ENCODE measurements at places on chromosomes 1 and 21.

DNA sequence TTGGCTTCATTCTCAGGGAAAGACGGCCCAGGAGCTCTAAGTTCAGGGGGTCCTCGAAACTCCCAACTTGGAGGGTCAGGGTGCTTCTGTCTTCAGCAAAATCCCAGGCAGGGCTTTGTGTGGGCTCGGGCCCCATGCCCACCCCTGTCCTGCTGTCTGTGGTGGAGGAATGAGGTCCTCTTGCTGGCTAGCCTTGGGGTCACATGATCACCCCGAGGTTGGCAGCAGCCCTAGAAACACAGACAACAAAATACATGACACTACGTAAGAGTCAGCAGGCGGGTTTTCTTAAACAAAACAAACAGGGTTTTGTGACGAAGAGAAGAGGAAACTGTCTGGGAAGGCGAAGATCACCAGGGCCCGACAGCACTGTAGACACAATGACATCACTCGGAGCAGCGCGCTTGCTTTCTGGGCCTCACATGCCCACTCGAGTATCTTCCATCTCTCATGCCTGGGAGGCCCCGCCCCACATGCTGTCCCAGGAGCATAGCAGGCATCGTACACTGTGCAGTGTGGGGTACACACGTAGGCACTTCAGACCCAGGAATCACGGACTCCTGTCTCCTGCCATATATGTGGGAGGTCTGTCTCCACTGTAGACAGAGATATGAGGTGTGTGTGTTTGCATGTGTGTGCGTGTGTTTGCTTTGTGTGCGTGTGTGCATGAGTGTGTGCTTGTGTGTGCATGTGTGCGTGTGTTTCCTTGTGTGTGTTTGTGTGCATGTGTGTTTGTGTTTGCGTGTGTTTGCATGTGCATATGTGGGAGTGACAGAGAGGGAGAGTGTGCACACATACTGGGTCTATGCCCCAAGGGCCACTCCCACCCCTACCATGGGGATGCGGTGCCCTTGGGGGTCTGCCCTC lies 94.7 kb downstream of the SIK1 start:
- no peak for DNase-seq

GRCh38 chr1:169473347-169473746 lies 12.4 kb downstream of the SLC19A2 start:
- DNase-seq, result no peak

- DNase-seq, result no peak
Observed at GRCh38 chr1:9231648-9232332, 2.8 kb upstream of the H6PD start.

GRCh38 chr1:3679098-3679555 lies 26.8 kb downstream of the TP73 start:
- no peak for DNase-seq

DNA sequence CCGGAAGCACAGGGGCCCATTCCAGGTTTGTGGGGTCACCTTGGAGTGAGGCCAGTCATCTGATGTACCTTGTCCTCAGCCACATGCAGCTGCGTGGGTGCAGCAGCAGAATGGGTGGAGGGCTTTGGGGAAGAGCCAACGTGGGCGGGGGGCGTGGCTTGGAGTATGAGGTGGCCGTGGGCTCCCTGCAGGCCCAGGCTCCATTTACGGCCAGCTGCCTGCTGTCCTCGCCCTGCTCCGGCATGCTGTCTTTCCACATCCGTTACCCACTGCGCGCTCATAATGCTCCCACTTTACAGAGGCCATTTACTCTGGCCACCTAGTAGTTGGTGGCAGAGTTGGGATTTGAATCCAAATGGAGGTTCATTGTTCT lies 27.8 kb upstream of the TINAGL1 start:
- no peak for DNase-seq

Data from NCI-H524 treated with DMSO at 0.1 percent for 48 hours (cell line).